ENCODE measurements at places on chromosomes 2 and 18. TPM values are rescaled to one million over a fixed set of nuclear protein-coding genes. Genes with fewer than 3 reads are reported as not detected.

DAPL1 gene
- not detected for total RNA-seq

MAP2 gene
- total RNA-seq = 4.9 TPM

C2orf74 gene
- total RNA-seq = 24.2 TPM

CAD gene
- total RNA-seq = 10.1 TPM

DAW1 gene
- not detected for total RNA-seq

KIAA2012 gene
- not detected for total RNA-seq

ABCG5 gene
- total RNA-seq = not detected

DNA sequence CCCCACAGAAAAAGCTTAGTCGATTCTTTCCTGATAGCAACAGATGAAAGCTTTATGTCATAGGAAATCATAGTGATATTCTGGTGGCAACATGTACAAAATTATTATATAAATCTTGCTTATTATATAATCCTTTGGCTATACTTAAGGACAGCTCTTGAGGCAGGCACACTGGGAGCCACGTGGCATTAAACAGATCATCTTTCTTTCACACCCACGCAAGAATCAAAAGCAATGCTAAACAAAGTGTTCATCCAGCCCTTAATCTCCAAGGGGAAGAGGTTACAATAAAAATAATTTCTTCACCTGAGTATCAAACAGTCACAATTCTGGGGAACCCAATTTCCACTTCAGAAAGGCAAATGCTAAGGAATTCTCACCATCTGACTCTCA, 57.8 kb downstream of the CYB5A start:
- DNase-seq = no peak

GRCh38 chr2:9948721-9949120, 2.8 kb upstream of the GRHL1 start:
- DNase-seq = no peak

GRCh38 chr2:47270421-47270820, 115.3 kb upstream of the STPG4 start:
- peak; percentile 72 for DNase-seq

DNA sequence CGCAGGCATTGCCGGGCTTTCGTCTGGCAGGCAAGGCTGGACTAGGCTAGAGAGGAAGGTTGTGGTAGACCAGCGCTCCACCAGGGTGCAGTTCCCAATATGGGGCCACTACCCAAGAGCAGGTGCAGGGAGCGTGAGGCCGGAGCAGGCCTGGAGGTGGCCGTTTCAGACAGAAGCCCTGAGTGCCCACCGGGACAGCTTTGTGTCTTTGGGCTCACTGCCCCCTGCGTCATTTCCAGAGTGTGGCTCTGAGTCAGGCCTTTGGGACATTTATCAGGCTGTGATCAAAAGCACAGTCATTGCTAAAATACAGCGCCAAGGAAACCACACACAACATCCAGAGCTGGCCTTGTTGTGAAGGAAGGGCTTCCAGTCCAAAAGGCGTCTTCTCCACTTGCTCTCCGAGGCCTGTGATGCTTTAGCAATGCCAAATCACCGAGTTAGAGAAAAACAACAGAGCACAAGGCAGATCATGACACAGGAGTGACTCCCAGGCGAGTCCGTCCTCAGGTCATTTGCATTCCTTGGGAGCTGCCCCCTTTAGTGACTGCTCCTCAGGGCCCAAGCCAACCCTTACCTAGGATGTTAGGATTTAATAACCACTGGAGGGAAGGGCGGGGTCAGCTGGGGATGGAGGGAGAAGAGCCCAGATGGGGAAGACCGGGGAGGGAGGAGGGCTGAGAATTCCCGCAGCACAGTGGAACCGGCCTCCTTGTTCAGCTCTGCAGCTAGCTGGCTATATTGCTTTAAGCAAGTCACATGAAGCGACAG, 42.3 kb downstream of the RFX8 start:
- peak; percentile 63 for DNase-seq

DNA sequence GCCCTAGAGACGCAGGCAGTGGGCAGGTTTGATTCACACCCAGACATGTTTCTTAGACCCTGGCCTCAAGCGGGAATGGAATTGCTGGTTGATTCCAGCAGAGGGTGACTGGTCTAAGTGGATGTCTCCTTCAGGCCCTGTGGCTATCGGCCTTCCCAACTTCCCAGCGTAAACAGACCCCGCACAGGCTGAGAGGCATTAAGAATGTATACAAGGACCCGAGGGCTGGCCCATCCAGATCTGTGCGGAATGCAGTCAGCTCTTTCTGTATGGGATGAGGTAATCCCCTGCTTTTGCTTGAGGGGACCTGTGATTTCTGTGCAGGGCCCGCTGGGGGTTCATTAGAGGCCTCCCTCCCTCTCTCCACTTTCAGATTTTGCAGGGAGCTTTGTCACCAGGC, 6.5 kb downstream of the ACKR3 start:
- no peak for DNase-seq

- DNase-seq = no peak
These were observed 30.1 kb downstream of the KCTD18 start for GRCh38 chr2:200479692-200480265.

GRCh38 chr2:173146590-173146989, 70.9 kb downstream of the MAP3K20 start:
- DNase-seq = no peak

GRCh38 chr2:132721938-132722337, 51.9 kb upstream of the LYPD1 start:
- no peak for DNase-seq

DNA sequence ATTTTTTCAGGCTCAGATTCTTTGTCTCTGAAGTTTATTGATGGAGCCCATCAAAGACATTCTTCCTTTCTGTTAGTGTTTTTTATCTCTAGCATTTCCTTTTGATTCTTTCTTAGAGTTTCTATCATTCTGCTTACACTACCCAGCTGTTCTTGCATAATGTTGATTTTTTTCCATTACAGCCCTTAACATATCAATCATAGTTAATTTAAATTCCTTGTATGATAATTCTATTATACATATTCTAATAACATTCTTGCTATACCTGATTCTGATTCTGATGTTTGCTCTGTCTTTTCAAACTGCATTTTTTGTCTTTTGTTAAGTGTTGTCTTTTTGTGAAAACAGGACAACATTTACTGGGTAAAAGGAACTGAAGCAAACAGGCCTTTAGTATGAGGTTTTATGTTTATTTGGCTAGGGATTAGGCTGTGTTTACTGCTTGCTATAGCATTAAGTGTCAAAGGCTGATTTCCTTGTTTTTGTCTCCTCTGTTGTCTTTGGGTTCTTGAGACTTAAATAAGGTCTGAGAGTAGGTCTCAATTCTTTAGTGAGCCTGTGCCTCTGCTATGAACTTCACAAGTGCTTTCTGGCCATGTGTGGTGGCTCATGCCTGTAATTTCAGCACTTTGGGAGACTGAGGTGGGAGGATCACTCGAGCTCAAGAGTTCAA, 8.0 kb upstream of the STAM2 start:
- no peak for DNase-seq

DNA sequence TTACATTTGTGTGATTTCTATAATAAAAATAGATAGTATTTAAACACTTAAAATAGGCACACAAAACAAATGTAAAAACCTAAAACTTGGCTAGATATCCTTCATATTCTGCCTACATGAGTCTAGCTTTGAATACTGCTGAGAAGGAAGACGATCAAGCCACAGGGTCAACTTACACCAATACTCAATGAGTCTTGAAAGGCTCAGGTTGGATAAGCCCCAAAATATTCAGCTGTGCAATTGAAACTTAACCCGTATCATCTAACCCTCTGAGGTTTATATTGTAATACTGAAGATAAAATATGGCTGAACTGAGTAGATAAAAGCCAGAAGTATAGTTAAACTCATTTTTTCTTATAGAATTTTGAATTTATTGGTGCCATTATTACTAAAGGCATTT, 313.0 kb upstream of the NRXN1 start:
- no peak for DNase-seq

DNA sequence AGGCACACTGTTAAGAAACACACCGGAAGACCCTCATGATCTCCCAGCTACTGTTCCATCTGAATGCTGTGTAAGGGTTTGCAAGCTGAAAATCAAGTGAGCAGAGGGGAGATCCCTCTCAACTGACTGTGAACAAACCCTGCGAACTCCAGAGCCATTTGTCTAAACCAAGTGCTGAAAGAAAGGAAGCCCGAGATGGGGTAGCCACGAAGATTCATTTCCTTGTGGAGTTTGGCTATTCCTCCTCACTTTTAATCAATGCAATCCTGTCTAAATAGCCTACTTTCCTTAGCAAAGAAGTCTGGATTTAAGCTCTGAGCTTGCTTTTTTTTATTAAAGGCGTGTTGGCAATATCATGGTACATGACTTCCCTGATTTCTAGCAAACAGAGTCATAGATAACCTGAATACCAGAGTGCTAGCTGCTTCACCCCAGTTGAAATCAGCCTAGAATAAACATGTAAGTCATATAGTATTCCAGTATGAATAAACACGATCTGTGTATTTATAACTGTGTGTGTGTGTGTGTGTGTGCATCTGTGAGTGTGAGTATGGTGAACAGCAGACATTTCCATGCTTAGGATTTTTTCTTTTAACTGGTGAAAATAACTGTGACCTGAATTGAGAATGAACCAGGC, 365.2 kb downstream of the ZNF521 start:
- DNase-seq = no peak

DNA sequence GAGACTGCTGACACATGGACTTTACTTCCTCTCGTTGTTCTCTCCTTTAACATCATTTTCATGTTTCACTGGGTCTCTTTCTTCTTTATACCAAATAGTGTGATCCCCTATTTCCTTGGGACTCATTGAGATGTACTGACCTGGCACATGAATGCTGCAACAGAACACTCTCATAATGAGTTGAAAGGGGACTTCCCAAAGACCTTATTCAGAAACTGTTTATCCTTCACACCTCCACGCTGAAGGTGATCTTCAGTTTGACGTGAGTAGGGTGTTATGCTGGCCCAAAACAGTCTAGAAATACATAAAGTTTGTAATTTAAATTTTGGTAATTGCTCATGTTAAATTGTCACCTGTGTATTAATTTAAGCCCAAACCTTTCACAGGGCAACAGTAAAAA, 1096.8 kb upstream of the GYPC start:
- no peak for DNase-seq

GRCh38 chr2:165219481-165219880, 15.6 kb upstream of the SCN3A start:
- no peak for DNase-seq

GRCh38 chr2:163735685-163736432, at the start of gene FIGN:
Gene FIGN (minus strand): TSS chr2:163736008. CDS start chr2:163734927, 1,081 bp downstream.
- peak; percentile 82 for DNase-seq

GRCh38 chr18:59032308-59032707, 107.4 kb upstream of the SEC11C start:
- no peak for DNase-seq

All from right cardiac atrium (tissue), 5 donors.